NCI-H2081 (cell line): ENCODE measurements at places on chromosomes 3 and 15.

DNA sequence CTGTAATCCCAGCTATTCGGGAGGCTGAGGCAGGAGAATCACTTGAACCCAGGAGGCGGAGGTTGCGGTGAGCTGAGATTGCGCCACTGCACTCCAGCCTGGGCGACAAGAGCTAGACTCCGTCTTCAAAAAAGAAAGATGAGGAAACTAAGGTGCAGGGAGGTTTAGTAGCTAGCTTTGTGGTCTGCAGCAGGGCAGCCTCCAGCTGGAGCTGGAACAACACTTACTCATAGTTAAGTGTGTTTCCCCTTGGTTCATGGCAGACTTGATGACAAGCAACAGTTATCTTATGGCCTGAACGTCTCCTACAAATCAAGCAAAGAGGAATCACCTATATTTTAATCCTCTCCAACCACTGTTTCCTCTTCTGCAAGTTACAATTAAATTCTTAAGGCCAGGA is 12.6 kb downstream of the KAT2B start:
- no peak for DNase-seq

GRCh38 chr3:196609805-196610515 is 29.5 kb upstream of the NRROS start:
- DNase-seq, result no peak

DNA sequence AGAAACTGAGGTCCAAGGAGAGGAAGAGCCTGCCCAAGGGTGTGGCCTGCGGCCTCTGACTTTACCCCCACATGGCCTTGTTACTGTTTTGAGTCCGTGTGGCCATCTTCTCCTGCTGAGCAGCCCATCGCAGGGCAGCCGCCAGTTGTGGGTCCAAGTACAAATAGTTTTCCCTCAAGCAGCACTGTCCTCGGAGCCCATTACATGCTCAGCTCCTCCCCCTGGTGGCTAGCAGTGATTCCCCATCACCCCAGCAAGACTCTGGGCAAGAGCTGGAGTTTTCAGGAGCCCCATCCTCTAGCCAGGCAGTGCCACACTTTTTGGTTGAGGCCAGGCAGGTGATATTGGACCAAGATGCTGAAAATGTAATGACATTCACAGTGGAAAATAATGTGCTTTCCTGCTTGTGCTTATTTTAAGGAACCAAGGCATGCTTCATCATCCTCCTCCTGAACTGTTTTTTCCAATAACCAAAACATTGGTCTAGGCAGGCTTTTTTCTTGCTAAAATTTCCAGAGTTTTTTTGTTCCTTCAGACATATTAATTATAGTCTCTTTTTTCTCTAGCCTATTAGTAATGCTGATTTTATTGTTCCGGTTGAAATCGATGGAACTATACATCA is 23.2 kb upstream of the VILL start:
- DNase-seq, result no peak

- DNase-seq, result no peak
These were observed 149.7 kb upstream of the NPHP3 start for GRCh38 chr3:132871956-132872355.

- no peak for DNase-seq
These were observed 56.0 kb upstream of the ATP2B2 start for GRCh38 chr3:10561162-10561945.

- no peak for DNase-seq
These were observed 47.2 kb upstream of the IREB2 start for GRCh38 chr15:78390826-78391225.
